ENCODE measurements at places on chromosomes 7 and 10.

DNA sequence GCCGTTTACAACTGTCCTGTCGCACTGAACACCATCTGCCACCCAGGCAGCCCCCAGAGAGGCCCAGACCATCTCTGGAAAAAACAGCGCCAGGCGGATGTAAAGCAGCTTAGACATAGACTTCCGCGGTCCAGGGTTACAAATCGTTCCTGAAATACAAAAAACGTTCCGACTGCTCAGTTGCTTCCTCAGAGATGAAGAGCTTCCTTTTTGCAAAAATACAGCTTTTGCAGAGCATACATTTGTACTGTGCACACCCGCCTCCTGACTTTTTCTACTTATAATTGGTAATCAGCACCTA is 11.4 kb downstream of the DAGLB start:
- DNase-seq, result no peak

DNA sequence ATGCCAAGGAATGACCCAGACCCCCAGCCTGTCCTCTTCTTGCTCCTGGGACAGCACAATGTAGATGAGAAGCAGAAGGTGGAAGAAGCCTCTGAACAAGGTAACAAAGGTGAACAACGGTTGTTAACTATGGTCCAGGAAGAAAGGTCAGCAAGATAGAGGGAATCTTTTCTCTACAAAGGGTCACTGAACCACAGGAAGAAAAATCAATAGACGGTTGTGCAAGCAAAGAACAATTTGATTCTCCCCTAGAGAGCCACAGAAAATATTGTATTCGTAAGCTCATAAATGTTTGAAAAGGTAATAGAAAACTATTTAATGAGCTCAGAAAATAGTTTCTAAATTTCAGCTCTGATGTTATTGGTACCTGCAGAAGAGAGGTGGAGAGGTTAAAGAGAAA is 111.3 kb downstream of the ST8SIA6 start:
- no peak for DNase-seq

- no peak for DNase-seq
Measured at GRCh38 chr10:123318516-123318915, 164.3 kb downstream of the BUB3 start.

- no peak for DNase-seq
Measured at GRCh38 chr10:67771200-67771599, 66.8 kb downstream of the DNAJC12 start.

DNA sequence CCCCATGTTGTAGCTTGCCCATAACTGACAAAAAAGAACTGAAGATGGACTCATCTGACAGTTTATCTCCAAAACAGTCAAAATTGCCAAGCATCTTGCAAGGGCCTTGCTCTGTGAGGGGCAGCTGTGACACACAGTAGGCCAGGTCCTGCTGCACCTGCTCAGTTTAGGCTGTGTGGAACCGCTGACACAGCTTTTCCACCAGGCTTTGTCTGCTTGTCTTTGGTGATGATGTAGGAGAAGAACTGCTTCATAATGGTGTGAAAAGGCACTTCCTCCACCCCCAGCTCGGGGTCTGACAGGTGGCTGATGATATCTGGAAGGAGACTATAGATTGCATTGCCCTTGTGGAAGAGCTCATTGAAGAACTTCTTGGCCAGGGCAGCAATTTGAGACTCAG is 92.6 kb downstream of the NPSR1 start:
- DNase-seq, result no peak

DNA sequence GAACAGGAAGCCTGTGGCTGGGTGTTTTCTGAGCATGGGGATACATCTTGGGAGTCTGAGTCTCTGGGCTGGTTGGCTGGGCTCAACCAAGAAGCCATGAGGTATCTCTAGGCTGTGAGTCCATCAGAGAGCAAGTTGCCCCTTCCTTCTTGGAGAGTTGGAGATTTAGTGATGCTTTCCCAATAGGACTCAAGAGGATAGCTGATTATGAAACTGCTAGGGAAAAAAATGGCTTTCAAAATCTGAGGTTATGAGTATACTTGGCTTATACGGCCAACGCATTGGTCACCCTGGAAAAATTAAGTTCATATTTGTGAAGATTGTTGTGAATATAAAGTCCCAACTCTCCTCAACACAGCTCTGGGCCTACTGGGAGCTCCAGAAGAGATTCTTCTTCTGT is 162.7 kb upstream of the KMT2E start:
- no peak for DNase-seq

- no peak for DNase-seq
Measured at GRCh38 chr7:90677486-90678404, 81.6 kb downstream of the CDK14 start.

GRCh38 chr10:70761031-70761601 is 24.1 kb downstream of the TBATA start:
- no peak for DNase-seq

DNA sequence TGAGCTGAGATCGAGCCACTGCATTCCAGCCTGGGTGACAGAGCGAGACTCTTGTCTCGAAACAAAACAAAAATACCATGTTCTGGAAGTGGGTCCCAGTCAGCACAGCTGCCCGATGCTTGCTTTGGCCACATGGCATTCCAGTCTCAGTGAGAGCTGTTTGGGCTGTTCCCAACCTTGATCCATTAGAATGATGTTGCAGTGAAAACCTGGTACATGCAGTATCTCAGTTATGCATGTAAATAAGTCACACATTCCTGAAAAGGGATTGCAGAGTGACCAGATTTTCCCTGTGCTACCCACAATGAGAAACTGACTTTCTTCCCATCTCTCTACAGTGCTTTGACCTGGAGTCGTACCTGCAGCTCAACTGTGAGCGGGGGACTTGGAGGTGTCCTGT is 15.4 kb downstream of the ZMIZ2 start:
- DNase-seq, result no peak

DNA sequence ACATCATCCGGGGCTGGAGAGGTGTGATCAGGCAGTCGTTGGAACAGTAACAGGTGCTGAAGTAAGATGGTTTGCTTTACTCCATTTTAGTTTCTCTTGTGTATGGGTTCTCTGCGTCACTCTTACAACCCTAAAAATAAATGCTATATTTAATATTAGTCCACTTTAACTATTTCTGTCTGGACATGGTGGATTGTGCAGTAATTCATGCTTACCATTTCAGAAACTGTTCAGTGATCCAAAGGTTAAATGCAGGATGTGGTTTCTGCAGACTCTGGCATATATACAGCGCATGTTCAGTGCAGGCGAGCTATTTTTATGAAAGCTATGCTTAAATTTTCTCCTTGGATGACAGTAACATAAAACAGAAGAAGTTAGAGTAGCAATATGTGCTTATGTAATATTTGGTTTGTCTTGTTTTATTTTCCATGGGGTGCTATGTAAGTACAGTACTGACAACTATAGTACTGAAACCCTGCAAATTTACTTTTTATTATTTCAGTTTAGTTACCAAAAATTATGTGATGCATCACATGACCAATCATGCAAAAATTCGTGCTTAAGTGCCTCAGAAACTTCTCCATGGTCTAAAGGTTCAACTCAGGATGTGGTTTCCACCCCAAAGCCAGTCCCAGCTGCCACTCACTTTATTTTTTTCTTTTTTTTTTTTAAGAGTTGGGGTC is 46.6 kb upstream of the GRID1 start:
- DNase-seq, result no peak

- DNase-seq, result no peak
Measured at GRCh38 chr7:67661-68395, 124.5 kb upstream of the FAM20C start.

- no peak for DNase-seq
Measured at GRCh38 chr10:62772186-62772974, 32.1 kb upstream of the ADO start.

DNA sequence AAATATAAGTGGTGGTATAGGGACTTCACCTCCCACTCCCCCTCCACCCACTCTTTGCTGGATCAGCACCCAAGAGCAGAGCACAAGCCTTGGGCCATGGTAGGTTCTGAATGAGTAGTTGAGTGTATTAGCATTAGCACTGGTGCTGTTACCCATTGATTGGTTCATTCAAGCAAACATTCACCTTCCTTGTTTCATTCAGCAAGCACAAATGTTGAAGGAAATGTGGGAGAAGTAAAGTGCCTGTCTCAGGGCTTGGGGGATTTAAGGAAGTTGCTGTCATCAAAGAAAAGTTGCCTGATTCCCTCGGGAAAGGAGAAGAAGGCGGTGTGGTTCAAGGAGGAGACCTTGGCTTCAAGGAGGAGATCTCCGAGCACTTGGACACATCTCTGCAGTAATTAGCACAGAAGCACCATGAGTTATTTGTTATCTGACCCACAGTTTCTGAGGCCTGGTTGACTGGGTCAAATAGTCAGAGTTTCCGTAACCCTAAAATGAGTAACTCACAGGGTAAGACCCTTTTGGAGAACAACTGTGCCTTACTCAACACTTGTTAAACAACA is 17.3 kb downstream of the IL2RA start:
- no peak for DNase-seq

GRCh38 chr7:130946114-130946513 is 212.1 kb upstream of the KLF14 start:
- DNase-seq, result no peak

DNA sequence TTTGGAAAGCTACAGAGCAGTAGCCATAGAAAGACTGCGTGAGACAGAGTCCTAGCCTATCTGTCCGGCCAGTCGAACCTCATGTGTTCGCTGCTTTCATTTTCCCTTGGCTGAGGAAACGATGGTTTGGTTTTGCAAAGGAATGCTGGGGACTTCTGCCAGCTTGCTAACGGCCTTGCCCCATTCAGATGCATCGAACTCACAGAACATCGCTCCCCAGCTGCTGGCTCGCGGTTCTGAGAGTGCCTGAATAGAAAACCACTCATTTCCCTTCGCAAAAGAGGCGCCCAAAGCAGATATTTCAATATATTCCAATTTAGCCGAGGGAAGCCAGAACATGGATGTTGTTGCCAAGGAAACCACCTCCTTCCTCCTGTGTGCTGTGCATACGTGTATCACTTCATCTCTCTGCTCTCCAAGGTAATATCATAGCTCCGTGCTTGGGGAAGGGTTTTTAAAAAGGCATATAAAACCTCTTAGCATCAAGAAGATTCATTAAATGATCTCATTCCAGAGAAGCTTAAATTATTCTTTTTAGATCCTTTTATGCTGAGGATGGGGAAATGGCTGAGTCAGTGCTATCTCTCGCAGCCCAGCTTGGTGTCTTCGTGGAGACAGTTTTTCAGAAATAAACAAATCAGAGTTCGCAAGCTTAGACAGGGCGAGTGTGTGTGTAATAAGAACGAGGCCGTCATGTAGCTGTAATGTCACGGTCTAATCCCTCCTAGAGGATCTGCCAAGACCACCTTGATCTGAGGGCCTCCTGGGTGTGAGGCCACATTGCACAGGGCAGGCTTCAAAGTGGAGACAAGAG is 215.2 kb downstream of the RPS24 start:
- DNase-seq, result no peak

- DNase-seq, result no peak
Measured at GRCh38 chr10:85105614-85106255, 777.3 kb downstream of the CCSER2 start.

DNA sequence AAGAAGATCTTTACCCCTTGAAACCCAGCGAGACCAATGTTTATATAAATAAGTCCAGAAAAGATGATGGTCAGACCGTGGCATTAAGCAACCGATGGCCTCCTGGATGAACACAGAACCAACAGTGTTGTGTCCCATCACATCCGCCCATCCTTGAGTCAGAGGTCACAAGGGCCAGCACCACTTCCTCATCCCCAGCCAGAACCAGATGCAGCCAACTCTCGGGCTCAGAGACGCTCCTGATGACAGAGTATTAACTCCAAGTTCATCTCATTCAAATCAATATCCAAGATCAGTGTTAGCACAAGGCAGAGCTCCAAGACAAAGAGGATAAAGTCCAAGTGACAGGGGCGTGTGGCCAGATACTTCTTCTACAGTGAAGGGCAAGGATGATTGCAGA is 63.5 kb downstream of the FAM53B start:
- DNase-seq, result no peak

DNA sequence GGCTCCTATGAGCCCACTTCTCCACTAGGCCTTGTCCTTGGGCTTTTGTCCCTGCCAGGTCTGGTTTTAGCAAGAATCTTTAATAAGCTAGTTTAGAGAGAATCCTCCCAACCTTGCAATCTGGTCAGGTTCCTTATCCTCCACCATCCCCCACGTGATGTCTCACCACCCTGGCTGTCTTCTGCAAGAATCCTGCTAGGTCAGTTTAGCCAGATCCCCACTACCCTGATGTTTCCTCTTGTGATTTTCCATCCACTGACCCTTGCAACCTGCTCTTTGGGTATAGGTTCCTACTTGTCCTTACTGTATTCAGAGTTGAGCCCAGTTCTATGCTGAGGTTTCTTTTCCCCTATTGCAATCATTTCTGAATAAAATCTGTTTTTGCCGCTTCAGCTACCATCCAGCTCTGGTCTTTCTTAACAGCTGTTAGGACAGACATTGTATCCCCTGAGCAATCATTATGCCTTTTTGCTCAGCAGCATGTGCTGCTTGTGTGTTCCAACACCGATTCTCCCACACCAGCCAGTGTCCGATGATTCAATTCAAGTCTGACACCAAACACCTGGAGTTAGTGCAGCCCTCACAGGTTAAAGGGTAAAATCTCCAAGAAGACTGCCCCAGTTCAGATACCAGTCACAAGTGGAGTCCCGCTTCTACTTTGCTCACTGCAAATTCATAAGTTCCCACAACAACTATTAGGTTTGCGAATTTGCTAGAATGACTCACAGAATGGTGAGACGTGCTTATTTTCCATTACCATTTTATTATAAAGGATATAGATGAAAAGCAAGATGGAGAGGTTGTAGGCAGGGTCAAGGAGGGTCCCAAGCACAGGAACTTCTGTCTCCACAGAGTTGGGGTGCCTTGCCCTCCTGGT is 62.2 kb upstream of the ADCY1 start:
- no peak for DNase-seq

- no peak for DNase-seq
Measured at GRCh38 chr10:123944661-123945060, 53.1 kb upstream of the CPXM2 start.

DNA sequence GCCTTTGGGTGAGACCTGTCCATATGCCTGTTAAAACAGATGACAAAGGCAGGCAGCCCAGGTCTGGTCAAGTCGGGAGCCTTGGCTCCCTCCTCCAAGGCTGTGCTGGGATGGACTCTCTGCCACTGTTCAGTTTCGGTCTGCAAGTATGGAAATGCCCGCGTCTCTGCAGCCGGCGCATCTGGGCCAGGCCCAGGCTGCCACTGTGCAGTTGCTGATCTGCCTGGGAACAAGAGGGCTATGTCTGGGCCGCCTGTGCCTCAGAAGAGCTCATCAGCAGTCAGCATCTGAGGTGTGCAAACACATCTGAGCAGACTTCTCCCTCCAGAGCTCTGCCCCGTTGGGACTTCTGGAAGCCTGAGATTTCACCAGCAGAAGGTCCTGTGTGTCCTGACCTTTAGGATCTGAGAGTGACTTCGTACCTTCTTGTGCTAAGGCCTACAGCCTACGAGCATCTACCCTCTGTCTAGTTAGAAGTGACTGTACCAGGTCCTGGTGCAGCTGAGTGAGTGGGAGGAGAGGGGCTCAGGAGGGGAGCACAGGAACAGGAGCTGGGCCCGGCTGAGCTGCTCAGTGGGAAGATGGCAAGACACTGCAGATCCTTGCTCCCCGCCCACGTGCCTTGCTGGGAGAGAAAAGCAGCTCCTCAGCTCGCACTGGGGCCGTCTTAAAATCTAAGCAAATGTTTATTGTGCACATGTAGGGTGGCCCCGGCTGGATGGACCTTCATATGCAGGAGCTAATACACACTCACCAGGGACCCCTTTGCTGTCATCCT is 50.9 kb downstream of the DOCK1 start:
- no peak for DNase-seq

Measured in D721Med (cell line).